ENCODE measurements at places on chromosomes 3 and 15. TPM values are rescaled to one million over a fixed set of nuclear protein-coding genes. Genes with fewer than 3 reads are reported as not detected.
A peak's percentile ranks its signal among the peaks of the same experiment; 100 is the strongest.

Gene SEMA3G
- 32.7 TPM for polyA plus RNA-seq

Gene DLL4
- polyA plus RNA-seq: 7.3 TPM

Gene VPS18
- polyA plus RNA-seq: 18.4 TPM

Gene CD96
- polyA plus RNA-seq: 1.4 TPM

Gene CCDC54
- 0.06 TPM for polyA plus RNA-seq

Gene DISP2
- 0.58 TPM for polyA plus RNA-seq

Gene CCDC9B
- polyA plus RNA-seq: 9.3 TPM

Gene NR1I2
- polyA plus RNA-seq: 1.4 TPM

Gene NCKIPSD
- polyA plus RNA-seq: 21.0 TPM

Gene ADAMTS17
- polyA plus RNA-seq: 2.1 TPM

Gene OCA2
- polyA plus RNA-seq: 8.2 TPM

Gene IL5RA
- polyA plus RNA-seq: 0.50 TPM

Gene IVD
- 100 TPM for polyA plus RNA-seq

Gene ZNF660
- 10.0 TPM for polyA plus RNA-seq

Gene CRABP1
- 44.4 TPM for polyA plus RNA-seq

Gene PRICKLE2
- polyA plus RNA-seq: 22.1 TPM

DNA sequence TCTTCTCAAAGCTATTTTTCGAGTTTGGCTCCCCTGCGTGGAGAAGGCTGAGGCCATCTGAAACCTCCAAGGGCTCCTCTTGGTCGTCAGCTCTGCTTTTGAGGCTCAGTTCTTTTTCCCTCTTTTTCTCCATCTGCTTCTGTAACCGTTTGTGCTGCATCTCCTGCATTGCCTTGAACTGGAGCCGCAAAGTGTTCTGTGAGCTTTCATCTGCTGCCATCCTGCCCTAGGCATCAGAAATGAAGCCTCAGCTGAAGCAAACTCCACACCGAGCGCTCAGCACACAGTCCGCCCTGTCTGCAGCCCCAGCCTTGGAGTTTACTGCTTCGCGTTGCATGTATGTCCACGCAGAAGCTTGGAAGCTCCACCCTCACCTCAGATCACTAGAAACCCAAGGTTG, 14.9 kb downstream of the CCDC13 start:
- no peak for DNase-seq

DNA sequence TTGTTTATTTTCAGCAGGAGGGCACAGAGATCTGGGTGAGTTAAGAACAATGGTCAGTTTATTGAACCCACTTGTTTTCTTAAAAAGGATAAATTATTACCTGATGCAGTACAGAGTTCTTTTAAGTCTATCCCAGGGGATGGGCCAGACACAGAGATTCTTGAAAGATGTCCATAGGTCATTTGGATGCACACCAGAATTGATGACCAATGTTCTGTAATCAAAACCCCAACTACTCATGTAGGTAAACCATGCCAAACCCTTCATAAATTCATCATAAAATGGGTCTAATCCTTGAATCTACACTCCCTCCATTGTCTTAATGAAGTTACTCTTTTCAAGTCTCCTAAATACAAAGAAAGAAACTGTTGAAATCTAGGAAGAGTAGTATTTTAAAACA, 273.0 kb upstream of the COL8A1 start:
- no peak for DNase-seq

- DNase-seq: no peak
Observed at GRCh38 chr3:25462495-25462894, 34.4 kb downstream of the RARB start.

GRCh38 chr3:42204867-42205599, 61.0 kb downstream of the CCK start:
- no peak for DNase-seq

GRCh38 chr15:70478251-70478990, 284.9 kb downstream of the UACA start:
- DNase-seq: peak; percentile 78

GRCh38 chr3:127652246-127652995, 20.3 kb upstream of the ABTB1 start:
- peak; percentile 54 for DNase-seq

DNA sequence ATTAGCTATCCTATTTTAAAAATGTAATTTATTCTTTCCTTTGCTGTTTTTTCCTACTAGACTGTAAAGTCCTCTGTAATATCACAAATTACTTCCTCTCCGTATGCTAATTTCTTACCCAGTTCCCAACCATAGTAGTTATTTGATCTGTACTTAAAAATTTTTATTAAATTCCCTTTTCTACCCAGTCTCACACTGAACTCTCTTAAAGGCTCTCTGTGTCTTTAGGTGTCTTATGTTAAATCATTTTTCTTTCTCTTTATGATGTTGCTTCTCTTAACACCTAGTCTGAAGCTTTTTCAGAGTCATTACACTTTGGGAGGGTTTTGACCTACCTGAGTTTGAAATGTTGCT, 378.6 kb downstream of the NSUN3 start:
- no peak for DNase-seq

DNA sequence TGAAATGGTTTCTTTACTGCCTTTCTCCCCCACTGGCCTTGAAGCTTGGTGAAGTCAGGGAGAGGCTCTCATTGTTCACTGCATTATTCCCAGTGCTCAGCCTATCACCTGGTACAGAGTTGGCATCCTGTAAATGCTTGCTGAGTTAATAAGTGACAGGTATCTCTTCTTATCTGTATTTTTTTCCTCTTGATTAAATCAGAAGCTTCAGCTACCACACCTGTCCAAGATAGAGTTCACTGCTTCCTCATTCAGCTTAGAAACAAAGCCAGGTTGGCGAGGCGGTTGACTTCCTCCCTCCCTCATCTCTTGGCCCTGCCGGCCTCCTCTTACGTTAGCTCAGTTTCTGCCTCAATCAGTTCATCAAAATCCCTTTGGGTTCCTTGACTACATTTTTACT, 142.8 kb downstream of the LIPC start:
- no peak for DNase-seq

GRCh38 chr15:88920186-88920891, 7.2 kb upstream of the MFGE8 start:
- no peak for DNase-seq

GRCh38 chr3:76308541-76308940, 523.2 kb upstream of the ZNF717 start:
- DNase-seq: no peak

GRCh38 chr3:194986208-194987043, 284.5 kb downstream of the XXYLT1 start:
- no peak for DNase-seq

DNA sequence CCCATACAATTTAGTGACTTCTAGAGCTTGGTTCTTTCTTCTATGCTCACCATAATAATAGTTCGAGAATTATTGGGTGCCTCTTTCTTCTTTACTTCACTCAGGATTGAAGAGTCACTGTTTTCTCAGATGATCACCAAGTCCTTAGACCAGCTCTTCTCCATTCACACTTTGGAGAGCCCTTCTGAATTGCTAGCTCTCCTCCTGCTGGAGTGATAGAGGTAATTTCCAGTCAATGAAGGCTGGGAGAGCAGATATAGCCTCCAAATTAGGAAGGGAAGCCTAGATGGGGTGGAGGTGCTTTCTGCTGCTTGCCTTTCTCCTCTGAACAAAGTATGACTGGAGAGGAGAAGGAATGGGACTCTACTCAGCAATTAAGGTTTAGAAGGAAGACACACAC, 10.7 kb upstream of the BBX start:
- no peak for DNase-seq

- no peak for DNase-seq
Observed at GRCh38 chr3:32557640-32558352, 12.9 kb downstream of the DYNC1LI1 start.

- DNase-seq: no peak
Observed at GRCh38 chr3:173893835-173894234, 496.3 kb downstream of the NLGN1 start.

GRCh38 chr3:158819282-158819681, 17.4 kb downstream of the MFSD1 start:
- DNase-seq: no peak

DNA sequence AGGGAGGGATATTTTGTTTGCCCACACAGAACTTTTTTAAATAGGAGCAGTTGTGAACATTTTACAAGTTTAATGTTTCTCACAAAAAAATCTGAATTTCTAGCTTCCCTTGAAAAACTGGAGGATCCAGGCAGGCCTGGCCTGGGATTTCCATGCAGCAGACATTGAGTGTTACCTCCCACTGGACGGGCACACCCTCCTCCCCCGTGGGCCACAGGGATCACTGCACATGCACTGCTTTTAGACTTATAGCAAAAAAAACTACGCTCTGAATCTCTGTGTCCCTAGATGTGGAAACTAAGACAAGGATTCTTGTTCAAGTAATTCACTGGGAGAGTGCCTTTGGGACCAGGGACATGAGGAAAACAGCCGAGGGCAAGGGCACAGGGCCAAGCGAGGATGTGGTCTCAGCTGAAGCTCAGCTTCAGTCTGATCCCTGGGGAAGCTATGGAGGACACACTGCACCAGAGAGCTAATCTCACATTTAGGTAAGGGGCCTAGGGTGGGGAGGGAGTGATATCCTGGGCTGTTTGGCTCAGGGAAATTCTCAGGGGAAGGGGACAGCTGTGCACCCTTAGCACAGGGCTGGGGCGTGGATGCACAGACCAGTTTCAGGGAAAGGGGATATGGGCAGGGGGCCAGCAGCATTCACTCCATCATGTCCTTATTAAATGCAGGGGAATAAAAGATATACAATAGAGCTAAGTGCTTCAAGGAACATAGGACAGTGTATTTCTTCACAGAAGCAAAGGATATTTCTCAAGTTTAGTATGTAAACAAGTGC, 46.0 kb downstream of the FSIP1 start:
- no peak for DNase-seq

- DNase-seq: no peak
Observed at GRCh38 chr3:143806038-143806437, 42.2 kb downstream of the SLC9A9 start.

DNA sequence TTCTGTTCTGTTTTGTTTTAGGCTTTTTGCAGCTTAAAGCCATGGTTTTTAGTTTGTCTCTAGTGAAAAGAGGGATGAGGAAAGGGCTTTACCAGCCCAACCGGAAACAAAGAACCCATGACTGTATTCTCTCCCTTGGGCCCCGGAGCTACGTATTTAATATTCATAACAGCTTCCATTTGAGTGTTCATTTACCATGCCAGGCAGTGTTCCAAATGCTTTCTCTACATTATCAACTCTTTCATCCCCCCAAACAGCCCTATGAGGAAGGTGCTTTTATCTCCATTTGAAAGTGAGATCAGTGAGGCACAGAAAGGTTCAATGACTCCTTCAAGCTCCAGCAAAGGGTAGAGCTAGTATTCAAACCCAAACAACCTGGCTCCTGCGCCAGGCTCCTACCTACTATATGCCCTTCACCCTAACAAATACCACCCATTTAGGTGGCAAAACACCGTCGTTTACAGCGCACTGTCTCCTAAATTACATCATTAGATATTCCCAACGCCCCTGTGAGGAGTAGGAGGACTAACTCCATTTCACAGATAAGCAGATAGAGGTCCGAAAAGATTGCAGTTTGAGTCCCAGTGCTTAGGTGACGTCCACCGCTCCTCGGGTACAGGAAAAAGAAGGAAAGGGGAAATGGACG, 27.9 kb downstream of the GTPBP8 start:
- DNase-seq: peak; percentile 19

DNA sequence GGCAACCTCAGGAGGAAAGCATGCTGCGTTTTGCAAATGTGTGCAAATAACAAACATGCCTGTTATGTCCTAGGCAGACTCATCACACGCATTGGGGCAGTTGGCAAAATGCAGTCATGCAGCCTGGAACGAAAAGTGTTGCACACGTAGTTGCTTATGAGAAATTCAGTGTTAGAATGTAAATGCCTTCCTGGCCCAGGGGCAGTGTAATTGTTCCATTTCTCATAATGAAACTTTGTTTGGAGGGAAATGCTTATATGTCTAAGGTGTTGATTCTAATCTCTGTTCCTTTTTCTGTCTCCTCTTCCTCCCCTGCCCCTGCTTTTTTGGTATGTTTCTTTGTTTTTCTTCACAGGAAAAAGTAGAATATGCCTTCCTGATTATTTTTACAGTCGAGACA, 156.0 kb downstream of the CACNA1D start:
- no peak for DNase-seq

GRCh38 chr3:127480196-127480954, 110.2 kb downstream of the TPRA1 start:
- no peak for DNase-seq

GRCh38 chr3:38313695-38314094, 31.6 kb downstream of the SLC22A14 start:
- no peak for DNase-seq

DNA sequence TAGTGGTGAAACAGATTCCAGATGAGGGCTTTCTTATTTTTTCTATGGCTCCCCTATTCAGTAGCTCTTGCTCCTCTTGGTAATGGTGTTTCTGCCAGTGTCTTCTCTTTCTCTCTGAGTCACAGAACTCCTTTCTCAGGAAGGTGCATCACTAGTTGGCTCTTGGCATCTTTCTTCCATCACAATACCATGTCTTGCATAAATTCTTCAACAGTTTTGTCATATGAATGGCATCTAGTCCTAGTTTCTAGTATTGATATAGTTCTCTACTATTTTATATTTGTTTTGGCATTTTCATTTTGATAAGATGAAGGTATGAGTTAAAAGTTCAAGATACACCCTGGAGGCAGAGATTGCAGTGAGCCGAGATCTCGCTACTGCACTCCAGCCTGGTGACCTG, 51.0 kb downstream of the REC114 start:
- no peak for DNase-seq
